ENCODE measurements at places on chromosomes 2 and 18.

DNA sequence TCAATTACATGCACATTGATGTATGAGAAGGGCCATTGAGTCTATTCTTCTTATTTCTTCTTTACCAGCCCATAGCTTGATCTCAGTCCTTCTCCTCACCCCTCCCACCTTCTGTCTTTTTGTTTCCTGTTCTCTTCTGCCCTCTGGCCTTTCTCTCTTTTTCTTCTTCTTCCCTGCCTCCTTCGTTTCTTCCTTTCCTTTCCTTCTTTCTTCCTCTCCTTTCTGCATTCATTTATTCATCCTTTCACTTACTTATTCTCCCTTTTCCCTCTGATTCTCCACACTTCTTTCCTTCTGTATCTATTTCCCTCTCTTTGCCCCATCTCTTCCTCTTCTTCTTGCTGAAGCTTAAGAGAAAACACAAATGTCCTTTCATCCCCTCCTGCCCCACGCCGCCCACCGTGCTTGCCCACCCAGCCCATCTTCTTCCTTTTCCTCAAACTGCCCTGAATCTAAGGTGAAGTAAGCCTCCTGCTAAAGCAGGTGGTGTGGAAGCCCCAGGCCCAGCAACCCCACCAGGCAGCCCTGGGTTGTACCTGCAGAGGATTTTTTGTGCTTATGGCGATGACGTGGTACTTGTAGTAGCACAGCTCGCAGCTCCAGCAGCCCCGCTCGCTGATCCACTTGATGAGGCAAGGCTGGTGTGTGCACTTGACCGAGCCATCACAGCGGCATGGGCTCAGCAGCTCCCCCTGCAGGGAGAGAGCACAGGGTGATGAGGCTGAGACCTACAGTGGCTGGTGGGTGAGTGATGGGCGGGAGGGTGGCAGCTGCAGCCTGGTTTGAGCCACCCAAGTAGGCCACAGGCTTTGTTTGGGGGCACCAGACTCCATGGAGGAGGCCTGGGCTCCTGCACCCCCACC is 89.0 kb downstream of the MARCHF4 start:
- DNase-seq = peak; percentile 80

GRCh38 chr2:240189686-240190085 is 49.2 kb upstream of the OTOS start:
- no peak for DNase-seq

DNA sequence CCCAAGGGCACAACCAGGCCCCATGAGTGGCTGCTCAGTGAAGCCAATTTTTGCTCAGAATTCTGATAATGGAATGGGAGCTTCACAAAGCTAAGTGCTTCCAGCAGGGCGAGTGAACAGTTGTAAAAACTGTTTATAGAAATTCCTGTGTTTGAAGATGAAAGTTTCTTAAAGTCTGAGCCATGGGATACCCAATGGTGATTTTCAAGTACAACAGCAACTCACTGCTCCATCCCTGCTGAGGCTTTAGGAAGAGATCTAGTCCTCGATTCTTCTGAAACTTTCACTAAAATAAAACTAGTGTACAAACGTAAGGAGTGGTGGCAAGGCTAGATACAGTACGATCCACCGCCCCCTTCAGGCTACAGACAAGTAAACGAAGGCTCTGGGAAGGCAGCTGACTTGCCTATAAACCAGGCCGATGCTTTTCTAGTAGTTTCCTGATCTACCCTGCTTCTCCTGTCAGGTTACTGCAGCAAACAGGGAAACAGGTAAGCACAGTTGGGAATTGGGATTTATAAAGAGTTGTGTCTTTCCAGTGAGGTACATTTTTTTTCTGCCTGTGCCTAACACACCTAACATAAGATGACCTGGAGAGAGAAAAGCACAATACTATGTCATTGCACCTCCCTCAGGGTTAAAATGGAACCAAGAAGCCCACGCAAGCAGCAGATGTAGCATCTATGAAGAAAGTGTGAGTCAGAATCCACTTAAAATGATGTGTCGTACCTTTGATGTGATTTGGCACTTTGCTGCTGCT is 108.7 kb downstream of the UXS1 start:
- DNase-seq = peak; percentile 26

DNA sequence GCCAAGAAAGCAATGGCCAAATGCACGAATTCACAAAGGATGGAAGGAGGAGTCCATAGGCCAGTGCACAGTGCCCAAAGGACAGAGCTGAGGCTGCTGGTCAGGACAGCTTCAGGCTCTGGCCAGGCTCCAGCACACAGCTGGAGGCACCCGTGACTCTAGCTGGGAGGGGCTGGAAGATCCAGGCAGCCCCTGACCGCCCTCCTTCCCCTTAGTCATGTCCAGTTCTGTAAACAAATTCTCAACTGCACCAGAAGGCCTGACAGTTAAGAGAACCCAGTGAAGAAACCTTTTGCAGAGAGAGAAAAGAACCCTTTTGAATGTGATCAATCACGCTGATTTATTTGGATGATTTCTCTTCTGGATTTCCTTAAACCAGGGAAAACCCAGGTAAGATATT is 7.7 kb upstream of the YWHAQ start:
- peak; percentile 37 for DNase-seq

- no peak for DNase-seq
Measured at GRCh38 chr2:168611896-168612650, 156.0 kb downstream of the CERS6 start.

DNA sequence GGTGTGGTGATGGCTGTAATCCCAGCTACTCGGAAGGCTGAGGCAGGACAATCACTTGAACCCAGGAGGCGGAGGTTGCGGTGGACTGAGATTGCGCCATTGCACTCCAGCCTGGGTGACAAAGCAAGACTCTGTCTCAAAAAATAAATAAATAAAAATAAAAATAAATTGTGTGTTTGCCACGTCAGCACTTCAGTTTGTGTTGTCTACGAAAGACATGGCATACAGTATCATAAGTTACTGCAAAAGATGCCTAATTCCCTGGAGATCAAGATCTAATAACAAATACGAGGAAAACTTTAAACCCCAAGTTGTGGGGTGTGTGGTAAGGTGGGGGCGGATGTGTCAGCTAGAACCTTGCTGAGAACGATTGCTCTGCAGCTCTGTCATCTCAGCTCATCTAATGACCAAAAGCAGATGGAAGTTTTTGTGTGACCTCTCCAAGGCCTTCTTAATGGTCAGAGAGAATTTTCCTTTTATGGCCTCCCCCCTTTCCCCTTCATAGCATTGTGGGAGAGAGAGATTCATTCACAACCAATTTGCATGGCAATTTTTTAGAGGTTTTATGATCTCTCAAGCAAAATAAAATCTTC is 11.3 kb downstream of the NPAS2 start:
- DNase-seq = no peak

Measured in iPS-NIHi11 (cell line).